AG09319 (cell line): ENCODE measurements at places on chromosomes 1 and 21.

GRCh38 chr21:45180246-45180599 lies 105.8 kb downstream of the ADARB1 start:
- no peak for DNase-seq

DNA sequence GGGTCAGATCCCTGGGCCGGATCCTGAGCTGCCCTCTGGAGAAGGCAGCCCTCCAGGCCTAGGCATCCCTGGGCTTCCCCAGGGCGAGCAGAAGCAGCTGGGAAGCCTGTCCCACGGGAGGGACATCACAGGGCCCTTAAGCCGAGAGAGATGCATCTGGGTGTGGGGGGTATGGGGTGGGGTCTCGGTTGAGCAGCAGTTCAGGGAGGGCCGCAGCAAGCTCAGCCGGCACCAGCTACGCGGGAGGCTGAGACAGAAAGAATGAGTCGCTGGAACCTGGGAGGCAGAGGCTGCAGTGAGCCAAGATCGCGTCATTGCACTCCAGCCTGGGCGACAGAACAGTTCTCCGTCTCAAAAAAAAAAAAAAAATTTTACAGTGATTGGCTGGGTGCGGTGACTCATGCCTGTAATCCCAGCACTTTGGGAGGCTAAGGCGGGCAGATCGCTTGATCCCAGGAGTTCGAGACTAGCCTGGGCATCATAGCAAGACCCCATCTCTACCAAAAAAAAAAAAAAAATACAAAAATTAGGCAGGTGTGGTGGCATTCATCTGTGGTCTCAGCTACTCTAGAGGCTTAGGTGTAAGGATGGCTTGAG lies 37.7 kb downstream of the RRP1 start:
- DNase-seq: peak; percentile 5

DNA sequence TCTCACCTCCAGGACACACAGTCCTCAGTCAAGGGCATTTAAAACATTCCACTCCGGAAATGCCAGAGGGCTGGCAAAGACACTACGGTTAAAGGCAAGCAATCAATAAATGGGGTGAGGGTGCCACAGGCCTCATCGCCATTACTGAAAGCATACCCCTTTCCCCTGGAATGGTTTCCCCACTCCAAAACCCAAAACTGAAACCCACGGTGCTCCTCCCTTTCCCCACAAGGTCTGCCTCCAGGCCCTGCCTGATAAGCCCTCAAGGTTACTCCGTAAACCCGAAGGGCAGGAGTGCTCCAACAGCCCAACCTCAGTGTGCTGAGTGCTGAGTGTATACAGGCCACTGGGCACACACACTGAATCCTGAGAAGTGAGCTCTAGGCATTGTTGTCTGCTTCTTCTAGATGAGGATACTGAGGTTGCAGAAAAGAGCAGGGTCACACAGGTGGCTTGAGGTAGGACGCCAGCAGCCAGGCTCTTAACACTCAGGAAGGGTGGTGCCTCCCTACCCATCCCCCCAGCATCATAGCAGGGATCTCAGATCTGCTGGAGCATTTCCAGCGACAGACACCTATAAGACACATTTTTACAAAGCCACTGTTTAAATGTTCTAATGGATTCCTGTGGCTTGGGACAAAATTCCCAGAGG lies 29.0 kb downstream of the SSBP3 start:
- DNase-seq: no peak

GRCh38 chr1:17296086-17296485 lies 11.9 kb upstream of the PADI4 start:
- no peak for DNase-seq

DNA sequence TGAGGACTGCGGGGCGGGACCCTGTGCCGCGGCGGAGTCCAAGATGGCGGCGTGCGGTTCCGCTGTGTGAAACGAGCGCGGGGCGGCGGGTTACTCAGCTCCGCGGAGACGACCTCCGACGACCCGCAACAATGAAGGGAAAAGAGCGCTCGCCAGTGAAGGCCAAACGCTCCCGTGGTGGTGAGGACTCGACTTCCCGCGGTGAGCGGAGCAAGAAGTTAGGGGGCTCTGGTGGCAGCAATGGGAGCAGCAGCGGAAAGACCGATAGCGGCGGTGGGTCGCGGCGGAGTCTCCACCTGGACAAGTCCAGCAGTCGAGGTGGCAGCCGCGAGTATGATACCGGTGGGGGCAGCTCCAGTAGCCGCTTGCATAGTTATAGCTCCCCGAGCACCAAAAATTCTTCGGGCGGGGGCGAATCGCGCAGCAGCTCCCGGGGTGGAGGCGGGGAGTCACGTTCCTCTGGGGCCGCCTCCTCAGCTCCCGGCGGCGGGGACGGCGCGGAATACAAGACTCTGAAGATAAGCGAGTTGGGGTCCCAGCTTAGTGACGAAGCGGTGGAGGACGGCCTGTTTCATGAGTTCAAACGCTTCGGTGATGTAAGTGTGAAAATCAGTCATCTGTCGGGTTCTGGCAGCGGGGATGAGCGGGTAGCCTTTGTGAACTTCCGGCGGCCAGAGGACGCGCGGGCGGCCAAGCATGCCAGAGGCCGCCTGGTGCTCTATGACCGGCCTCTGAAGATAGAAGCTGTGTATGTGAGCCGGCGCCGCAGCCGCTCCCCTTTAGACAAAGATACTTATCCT lies 430 bp downstream of the RBM15 start:
- no peak for DNase-seq

DNA sequence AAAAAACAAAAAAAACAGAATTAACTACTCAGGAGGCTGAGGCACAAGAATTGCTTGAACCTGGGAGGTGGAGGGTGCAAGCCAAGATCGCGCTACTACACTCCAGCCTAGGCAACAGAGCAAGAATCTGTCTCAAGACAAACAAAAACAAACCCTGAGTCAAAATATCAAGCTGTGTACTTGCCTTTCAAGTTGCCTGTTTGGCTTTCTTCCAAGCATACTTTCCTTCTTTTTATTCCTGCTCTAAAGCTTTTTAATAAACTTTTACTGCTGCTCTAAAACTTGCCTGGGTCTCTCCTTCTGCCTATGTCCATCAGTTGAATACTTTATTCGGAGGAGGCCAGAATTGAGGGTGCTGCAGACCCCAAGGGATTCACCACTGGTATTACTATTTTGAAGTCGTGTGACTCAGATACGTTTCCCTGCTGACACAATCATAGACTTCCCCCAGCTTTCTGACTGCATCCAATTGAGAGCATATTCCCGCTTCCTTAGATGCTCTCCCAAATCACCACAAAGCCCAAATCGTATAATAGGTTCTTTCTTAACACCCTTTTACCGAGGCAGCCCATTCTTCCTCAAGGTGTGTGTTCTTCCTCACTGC lies 3.5 kb upstream of the ACBD6 start:
- DNase-seq: no peak

DNA sequence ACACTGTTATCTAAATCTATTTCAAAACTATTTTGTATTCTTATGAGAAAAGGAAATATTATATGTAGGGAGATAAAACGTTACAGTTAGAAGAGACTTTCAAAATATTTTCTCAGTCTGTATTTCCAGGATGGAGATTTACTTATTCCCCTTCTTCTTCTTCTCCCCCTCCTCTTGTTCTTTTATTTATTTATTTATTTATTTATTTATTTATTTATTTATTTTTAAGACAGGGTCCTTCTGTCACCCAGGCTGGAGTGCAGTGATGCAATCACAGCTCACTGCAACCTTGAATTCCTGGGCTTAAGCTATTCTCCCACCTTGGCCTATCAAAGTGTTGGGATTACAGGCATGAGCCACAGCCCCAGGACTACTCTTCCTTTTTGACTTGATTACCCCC lies 2.8 kb upstream of the RPF1 start:
- no peak for DNase-seq

DNA sequence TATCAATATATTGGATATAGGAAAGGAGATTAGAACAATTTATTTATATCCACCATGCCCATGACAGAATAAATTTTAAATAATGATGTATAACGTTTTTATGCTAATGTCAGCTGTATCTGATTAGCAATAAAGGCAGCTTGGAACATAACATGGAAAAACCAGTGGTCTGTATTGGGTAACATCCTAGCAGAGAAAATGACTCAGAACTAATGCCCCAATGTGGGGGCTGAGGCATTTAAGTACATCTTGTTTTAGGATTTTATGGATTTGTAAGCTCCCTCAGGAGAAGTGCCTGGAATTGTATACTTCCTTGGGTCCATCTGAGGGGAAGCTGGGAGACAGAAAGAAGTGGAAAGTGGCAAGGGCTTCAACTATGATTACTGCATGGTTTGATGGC lies 82.3 kb downstream of the HMCN1 start:
- DNase-seq: peak; percentile 50

DNA sequence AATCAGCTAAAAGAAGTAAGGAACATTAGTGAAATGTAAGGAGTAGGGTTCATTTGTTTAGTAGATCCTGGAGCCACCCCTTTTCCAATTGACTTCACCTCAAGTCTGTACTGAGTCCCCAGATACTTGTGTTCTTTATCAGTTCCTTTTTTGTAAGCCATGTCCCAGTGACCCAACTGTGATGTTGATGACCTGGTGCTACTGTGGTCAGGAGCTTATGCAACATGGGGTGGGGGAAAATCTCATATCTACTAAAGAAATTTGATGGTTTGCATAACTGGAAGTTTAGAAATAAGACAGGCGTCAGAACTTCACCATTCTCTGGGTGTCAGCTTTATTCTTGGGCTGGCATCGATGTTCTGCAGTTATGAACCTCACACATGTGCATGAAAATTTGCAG lies 120.5 kb downstream of the LRRC7 start:
- no peak for DNase-seq

- no peak for DNase-seq
These were observed 363.1 kb downstream of the PLPP3 start for GRCh38 chr1:56216218-56216617.

DNA sequence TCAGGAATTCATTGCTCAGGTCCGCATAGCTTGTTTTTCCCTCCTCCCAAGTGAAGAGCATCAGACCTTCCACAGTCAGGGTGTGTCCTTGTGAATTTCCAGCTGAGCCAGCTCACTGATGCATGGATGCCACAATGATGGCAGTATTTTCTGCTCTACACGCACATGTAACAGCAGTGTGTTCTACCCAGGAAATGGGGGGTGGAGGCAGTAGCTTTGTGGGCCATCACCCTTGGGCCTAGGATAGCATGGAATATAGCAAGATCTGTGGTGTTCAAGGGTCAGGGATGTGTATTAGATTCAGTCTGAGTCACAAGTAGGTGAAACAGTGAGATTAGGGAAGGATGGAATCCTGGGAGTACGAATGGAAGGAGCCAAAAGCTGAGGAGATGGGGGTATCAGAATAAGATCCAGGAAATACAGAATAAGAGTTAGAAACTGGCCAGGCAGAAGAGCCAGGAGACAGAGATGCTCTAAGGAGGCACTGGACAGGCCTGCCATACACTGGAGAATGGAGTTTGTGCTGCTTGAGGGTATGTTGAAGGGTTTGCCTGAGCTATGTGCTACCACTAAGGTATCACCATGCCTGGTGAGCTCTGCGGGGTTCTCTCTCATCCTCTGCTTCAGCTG lies 90.6 kb upstream of the CNIH3 start:
- no peak for DNase-seq

DNA sequence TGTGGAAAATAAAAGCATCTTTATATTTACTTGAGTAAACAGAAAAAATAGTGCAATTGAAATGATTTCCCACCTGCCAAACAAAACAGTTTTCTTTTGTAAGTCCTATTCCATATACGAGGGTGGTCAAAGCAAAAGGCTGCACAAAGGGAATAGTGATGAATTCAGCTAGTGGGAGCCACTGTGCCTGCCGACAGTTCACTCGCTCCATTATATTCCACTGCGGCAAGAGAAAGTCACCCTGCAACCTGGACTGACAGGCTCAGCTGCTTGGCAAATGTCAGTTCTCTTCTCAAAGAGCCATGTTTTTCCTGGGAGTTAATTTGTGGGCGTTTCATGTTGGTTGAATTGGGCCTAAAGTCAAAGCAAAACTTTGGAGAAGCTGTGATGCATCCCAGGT lies 145.4 kb downstream of the LMO4 start:
- no peak for DNase-seq

DNA sequence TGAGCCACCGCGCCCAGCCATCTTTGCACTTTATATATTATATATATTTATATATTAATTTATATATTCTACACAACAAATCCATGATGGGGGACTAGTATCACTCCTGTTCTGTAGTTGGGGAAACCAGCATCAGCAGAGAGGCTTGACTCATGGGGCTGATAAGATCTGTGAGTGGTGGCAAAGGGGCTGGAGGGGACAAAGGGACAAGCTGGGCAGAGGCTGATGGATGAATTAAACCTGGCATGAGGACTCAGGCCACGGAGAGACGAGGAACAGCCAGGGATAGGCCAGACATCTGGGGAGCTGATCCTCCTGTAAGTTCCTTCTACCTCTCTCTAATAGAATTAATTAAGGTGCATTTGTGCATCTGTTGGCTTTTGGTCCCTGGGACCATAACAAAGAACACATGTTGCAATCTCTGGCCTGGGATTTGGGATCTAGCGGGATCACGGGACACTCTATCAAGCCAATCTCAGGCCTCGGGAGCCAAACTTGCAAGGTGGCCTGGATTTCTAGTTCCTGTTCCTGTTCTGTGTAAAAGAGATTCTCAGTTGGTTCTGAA lies 7.6 kb downstream of the CNR2 start:
- DNase-seq: no peak

DNA sequence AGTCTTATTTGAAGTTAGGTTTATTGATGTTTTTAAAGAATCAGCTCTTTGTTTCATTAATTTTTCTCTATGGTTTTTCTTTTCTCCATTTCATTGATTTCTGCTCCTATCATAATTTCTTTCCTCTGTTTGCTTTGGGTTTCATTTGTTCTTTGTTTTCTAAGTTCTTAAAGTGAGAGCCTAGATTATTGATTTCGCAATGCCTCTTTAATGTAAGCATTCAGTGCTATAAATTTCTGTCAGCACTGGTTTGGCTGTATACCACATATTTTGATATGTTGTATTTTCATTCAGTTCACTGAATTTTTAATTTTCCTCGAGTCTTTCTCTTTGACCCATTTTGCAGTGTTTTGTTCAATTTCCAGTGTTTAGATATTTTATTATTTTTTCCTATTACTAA lies 68.7 kb downstream of the DNAH14 start:
- no peak for DNase-seq

DNA sequence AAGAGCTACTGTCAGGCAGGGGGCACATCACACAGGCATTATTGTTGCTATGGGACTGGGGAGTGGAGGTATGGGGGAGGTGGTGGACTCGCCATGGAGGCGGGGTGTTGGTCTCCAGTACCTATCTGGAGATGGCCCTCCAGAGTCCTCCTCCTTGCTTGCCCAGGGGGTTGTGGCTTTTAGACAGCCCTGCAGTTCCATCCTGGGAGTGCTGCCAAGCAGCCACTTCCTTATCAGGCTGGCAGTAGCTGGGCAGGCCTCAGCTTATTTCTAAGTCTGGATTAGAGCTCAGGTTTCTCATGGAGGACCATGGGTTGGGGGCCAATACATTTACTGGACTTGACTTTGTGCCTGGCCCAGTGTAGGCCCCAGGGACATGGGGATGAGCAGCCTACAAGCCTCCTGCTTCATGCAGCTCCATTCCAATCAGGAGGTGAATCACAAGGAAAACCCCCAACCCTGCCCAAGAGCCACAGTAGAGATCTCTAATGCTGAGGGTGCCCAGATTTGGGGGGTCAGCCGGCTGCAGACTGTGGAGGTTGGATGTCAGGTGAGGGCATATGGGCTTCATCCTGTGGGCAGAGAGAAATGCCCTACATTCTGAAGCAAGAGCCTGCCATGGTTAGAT lies 210.7 kb upstream of the EDN2 start:
- no peak for DNase-seq
